ENCODE measurements at places on chromosomes 7 and 10. TPM values are rescaled to one million over a fixed set of nuclear protein-coding genes. Genes with fewer than 3 reads are reported as not detected.

DNA sequence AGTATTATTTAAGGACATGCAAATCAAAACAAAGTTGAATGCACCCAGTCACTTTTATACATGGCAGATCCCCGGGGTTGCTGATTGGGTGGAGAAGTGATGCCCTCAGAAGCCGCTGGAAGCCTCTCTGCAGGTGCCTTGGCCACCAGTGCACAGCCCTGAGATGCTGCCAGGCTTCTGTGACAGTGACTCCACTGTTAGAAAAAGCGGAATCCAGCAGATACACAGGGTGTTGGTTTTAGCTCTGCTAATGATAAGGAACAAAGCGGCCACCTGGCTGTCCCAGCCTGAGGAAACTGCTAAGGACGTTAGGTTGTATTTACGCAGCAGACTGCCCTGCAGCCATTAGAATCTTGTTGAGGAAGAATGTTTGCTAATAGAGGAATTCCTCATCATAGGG, 47.5 kb downstream of the JAKMIP3 start:
- no peak overlapping the region for H3K4me3 ChIP-seq
- no peak overlapping the region for H3K27ac ChIP-seq
- H3K36me3 ChIP-seq, result no peaks in the 10 kb centered on the region
- no peaks in the 10 kb centered on the region for H3K27me3 ChIP-seq
- H3K4me1 ChIP-seq, result no peaks in the 10 kb centered on the region
- DNase-seq, result no peak

DNA sequence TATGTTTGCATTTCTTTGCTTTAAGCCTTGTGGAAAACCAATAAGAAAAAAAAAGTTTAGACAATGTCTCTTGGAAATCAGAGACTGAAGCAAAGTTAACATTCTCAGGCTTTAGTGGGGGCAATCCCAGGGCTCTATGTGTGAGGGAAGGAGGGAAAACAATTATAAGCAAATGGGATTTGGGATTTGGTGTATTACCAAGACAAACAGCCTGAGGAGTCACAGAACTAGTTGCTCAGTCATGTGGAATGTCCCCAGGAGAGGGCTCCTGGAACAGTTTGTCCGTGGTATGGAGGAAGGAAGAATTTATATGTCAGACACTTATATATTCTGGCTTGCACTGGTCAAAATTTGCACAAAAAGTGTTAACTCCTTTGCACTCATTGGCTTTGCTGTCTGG, 562.9 kb upstream of the TPK1 start:
- no peaks in the 10 kb centered on the region for H3K27me3 ChIP-seq
- DNase-seq, result no peak
- no peaks in the 10 kb centered on the region for H3K36me3 ChIP-seq
- H3K4me3 ChIP-seq, result no peak overlapping the region

- DNase-seq, result no peak
- no peaks in the 10 kb centered on the region for H3K4me1 ChIP-seq
- no peak overlapping the region for H3K4me3 ChIP-seq
Measured at GRCh38 chr10:26642896-26643653, 54.4 kb upstream of the PDSS1 start.

DNA sequence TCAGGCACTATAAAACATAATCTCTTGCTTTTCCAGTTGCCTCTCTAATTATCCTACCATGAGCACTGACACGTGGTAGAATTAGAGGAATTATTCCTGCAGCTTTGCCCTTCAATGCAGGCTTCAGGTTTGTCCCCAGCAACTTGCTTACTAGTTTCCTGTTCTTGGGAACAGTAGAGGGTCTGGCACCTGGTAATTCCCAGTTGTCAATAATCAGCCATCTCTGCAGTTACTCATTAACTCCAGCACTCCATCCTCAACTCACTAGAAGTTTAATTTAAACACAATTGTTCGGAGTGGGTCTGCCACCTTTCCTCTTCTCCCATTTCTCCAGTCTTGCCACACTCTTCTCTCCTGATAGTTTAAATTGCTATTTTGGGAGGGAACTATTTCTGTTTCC, 324.3 kb upstream of the KIAA1217 start:
- H3K4me3 ChIP-seq, result no peak overlapping the region
- no peak for DNase-seq
- H3K4me1 ChIP-seq, result no peaks in the 10 kb centered on the region
- H3K27me3 ChIP-seq, result no peaks in the 10 kb centered on the region
- H3K36me3 ChIP-seq, result no peaks in the 10 kb centered on the region

DNA sequence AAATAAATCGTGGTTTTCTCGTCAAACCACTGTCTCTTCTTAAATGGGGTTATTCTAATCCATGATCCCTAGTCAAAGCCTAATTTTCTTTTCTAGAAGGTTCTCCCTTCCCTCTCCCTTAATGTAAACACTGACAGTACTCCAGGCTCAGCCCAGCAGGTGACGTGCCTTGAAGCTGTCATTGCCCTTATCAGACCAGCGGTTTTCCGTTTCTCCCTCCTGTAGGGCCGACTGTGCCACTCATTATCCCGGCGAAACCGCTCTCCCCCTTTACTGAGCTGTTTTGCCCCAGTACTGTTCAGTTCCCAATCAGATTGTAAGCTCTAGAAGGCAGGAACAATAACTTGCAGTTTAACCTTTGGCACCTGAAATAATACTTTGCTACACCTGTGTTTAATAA, 153.5 kb upstream of the RHEB start:
- no peaks in the 10 kb centered on the region for H3K4me1 ChIP-seq
- H3K27ac ChIP-seq, result no peak overlapping the region
- no peak overlapping the region for H3K4me3 ChIP-seq
- no peaks in the 10 kb centered on the region for H3K36me3 ChIP-seq
- no peak for DNase-seq
- no peaks in the 10 kb centered on the region for H3K27me3 ChIP-seq

PNLIPRP3 gene
- not detected for total RNA-seq

SVIL gene
- 146 TPM for total RNA-seq

DNA sequence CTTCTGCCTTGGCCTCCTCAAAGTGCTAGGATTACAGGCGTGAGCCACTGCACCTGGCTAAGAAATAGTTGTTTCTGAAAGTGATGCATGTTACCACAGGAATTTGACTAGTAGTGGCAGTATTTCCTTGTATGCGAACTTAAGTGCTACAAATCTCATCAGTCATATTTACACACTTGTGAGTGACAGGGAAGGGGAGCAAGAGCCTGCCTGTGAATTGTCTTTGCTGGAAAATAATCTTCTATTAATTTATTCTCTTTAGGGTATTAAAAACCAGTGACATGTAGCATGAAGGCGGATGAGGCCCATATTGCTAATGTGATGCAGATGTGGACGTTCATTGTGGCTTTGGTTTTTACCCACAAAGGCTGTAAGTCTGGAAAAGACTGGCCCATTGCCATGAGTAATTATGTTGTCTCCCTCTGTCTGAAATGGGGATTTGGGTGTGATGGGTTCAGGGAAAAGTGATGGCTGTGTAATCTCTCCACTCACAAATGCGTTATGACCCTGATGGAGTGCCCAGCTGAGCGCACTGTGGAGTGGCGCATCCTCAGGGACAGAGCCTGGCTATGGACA, 97.6 kb downstream of the CCNY start:
- no peak overlapping the region for H3K4me3 ChIP-seq
- peaks cover 10% of the 10 kb centered on the region for H3K4me1 ChIP-seq
- H3K27ac ChIP-seq, result no peak overlapping the region
- no peak for DNase-seq
- no peaks in the 10 kb centered on the region for H3K27me3 ChIP-seq

- H3K4me1 ChIP-seq, result peaks cover 3% of the 10 kb centered on the region
- DNase-seq, result no peak
- H3K4me3 ChIP-seq, result no peak overlapping the region
- no peak overlapping the region for H3K27ac ChIP-seq
- no peaks in the 10 kb centered on the region for H3K27me3 ChIP-seq
Measured at GRCh38 chr10:121310151-121310711, 288.0 kb downstream of the FGFR2 start.

GRCh38 chr10:129486805-129487204, 19.8 kb downstream of the MGMT start:
- H3K36me3 ChIP-seq, result no peaks in the 10 kb centered on the region
- DNase-seq, result no peak
- H3K4me3 ChIP-seq, result no peak overlapping the region
- H3K27ac ChIP-seq, result no peak overlapping the region
- no peaks in the 10 kb centered on the region for H3K27me3 ChIP-seq

MPP7 gene
- total RNA-seq, result 32.8 TPM

- H3K27me3 ChIP-seq, result no peaks in the 10 kb centered on the region
- no peak overlapping the region for H3K4me3 ChIP-seq
- H3K4me1 ChIP-seq, result peaks cover 18% of the 10 kb centered on the region
- peak overlapping the region; percentile 56 for H3K27ac ChIP-seq
- DNase-seq, result peak; percentile 77
- no peaks in the 10 kb centered on the region for H3K36me3 ChIP-seq
Measured at GRCh38 chr10:77899080-77899477, 27.5 kb downstream of the DLG5 start.

GRCh38 chr7:135186841-135187253, 16.3 kb upstream of the CYREN start:
- no peak overlapping the region for H3K27ac ChIP-seq
- no peaks in the 10 kb centered on the region for H3K4me1 ChIP-seq
- no peak for DNase-seq
- H3K27me3 ChIP-seq, result no peaks in the 10 kb centered on the region
- H3K4me3 ChIP-seq, result no peak overlapping the region
- H3K36me3 ChIP-seq, result no peaks in the 10 kb centered on the region

DNA sequence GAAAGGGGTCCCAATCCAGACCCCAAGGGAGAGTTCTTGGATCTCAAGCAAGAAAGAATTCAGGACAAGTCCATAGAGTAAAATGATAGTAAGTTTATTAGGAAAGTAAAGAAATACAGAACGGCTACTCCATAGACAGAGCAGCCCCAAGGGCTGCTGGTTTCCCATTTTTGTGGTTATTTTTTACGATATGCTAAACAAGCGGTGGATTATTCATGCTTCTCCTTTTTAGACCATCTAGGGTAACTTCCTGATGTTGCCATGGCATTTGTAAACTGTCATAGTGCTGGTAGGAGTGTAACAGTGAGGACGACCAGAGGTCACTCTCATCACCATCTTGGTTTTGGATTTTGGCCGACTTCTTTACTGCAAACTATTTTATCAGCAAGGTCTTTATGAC, 1033.4 kb downstream of the SORCS3 start:
- H3K4me3 ChIP-seq, result no peak overlapping the region
- H3K27ac ChIP-seq, result no peak overlapping the region

MSS51 gene
- 1.4 TPM for total RNA-seq

DNA sequence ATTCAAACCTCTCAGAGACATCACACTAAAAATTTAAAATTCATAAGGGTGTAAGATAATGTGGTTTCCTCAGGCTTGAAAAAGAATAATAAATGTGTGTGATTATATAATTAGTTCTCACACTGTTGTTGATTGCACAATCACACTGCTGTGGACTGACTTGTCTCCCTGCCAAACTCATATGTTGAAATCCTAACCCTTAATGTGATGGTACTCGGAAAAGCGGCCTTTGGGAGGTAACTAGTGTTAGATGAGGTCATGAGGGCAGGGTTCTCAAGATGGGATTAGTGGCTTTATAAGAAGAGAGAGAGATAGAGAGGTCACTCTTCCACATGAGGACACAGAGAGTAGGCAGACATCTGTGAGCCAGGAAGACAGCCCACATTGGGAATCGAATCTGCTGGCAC, 128.5 kb upstream of the COL1A2 start:
- H3K4me1 ChIP-seq, result no peaks in the 10 kb centered on the region
- no peak overlapping the region for H3K27ac ChIP-seq
- no peak overlapping the region for H3K4me3 ChIP-seq
- H3K36me3 ChIP-seq, result no peaks in the 10 kb centered on the region

PRKCQ gene
- 0.96 TPM for total RNA-seq

GRCh38 chr10:18293536-18294510, 153.6 kb downstream of the CACNB2 start:
- no peaks in the 10 kb centered on the region for H3K36me3 ChIP-seq
- H3K27me3 ChIP-seq, result no peaks in the 10 kb centered on the region
- H3K4me1 ChIP-seq, result no peaks in the 10 kb centered on the region
- no peak for DNase-seq
- no peak overlapping the region for H3K27ac ChIP-seq
- no peak overlapping the region for H3K4me3 ChIP-seq

GRCh38 chr7:15389073-15389472, 172.7 kb downstream of the AGMO start:
- H3K4me3 ChIP-seq, result no peak overlapping the region
- H3K27ac ChIP-seq, result no peak overlapping the region
- H3K36me3 ChIP-seq, result no peaks in the 10 kb centered on the region
- H3K27me3 ChIP-seq, result no peaks in the 10 kb centered on the region
- no peak for DNase-seq

PAX4 gene
- total RNA-seq, result not detected

CADPS2 gene
- 10.9 TPM for total RNA-seq

DNA sequence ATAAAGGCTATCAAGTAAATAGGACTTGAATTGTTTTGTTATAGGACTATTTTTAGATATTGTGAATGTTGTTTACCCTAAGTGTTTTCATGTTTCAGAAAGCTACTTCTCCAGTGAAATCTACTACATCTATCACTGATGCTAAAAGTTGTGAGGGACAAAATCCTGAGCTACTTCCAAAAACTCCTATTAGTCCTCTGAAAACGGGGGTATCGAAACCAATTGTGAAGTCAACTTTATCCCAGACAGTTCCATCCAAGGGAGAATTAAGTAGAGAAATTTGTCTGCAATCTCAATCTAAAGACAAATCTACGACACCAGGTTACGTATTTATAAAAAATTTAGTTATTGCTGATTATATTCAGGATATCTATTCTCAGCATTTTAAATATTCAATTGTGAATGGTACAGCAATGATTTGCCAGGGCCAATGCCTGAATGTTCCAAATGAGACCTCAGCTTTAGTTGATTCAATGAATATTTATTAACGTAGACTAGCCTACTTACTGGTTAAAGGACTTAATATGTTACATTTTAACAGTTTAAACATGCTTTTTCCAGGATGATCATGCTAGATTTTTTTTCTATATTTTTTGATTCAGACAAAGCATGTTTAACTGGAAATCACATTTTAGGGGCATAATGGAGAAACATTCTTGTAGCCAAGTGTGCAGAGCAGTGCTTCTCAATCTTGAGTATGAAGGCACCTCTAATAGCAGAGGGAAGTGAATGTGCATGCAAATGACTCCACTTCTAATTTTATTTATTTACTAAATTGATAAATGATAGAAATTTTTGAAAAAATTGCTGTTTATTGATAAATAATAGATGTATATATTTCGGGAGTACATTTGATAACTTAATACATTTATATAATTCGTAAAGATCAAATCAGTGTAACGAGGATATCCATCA, 18.2 kb downstream of the ANLN start:
- H3K4me3 ChIP-seq, result no peak overlapping the region
- no peak for DNase-seq
- no peaks in the 10 kb centered on the region for H3K36me3 ChIP-seq
- H3K4me1 ChIP-seq, result no peaks in the 10 kb centered on the region
- H3K27ac ChIP-seq, result no peak overlapping the region
- H3K27me3 ChIP-seq, result no peaks in the 10 kb centered on the region

GRCh38 chr7:36895192-36895591, 170.9 kb upstream of the AOAH start:
- H3K27me3 ChIP-seq, result no peaks in the 10 kb centered on the region
- H3K4me1 ChIP-seq, result no peaks in the 10 kb centered on the region
- H3K36me3 ChIP-seq, result no peaks in the 10 kb centered on the region
- DNase-seq, result no peak
